GM12892 (cell line): ENCODE measurements at places on chromosomes 3 and 15.

DNA sequence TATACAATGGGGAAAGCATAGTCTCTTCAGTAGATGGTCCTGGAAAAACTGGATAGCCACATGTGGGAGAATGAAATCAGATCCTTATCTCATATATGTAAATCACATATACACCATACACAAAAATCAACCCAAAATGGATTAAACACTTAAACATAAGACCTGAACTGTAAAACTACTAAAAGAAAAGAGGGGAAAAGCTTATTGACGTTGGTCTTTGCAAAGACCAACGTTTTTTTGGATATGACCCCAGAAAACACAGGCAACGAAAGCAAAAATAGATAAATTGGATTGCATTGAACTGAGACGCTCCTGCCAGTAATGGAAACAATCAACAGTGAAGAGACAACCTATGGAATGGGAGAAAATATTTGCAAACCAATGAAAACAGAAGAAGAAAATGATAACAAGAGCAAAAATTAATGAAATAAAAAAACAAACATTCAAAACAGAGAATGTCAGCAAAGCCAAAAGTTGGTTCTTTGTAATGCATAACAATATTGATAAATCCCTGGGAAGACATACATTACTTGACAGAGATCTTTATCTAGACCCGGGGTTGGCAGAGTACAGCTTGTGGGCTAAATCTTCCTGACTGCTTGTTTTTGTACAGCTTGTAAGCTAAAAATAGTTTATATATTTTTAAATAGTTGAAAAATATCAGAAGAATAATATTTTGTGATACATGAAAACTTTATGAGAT lies 86.9 kb downstream of the NEO1 start:
- no peak for DNase-seq

- DNase-seq = no peak
Observed at GRCh38 chr3:44886561-44886960, 12.2 kb downstream of the TGM4 start.

DNA sequence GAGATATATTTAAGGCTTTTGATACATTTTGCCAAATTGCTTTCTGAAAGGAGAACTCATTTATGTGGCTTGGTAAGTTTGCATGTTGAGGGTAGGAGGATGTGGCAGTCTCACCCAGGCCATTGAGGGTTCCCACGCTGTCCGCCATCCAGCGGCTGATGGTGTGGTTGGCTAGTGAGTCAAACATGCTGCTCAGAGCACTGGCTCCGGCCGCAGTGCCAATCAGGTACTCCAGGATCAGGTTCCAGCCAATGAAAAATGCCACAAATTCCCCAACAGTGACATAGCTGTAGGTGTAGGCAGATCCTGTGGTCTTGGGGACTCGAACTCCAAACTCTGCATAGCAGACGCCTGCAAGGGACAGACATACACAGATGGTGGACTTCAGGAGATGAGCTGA lies 82.3 kb downstream of the CLDN11 start:
- DNase-seq = no peak

DNA sequence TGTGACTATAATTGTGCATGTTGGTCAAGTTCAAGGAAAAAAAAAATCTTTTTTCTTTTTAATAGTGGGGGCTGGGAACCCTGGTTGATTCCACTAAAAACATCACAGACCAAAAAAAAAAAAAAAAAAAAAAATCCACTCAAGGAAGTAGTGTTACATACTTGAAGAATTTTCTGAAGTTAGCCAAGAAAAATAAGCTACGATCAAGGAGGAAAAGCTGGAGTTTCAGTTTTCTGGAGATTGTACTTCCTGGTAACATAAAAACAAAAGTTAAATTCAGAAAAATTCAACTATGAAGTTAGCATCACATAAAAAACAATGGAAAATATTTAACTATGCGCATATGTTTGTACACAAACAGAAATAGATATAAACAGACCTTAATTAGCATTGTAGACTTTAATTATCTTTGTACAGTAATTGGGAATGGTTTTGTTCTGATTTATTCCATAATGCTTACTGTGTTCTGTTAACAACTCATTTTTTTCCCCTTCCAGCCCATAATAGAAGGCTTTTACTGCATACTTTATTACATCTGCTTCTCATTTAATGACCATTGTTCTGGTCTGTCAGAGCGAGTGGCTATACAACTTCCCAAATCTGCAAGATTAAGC lies 194.3 kb downstream of the RORA start:
- DNase-seq = no peak

- no peak for DNase-seq
Observed at GRCh38 chr15:35305946-35306345, 220.9 kb upstream of the NANOGP8 start.

DNA sequence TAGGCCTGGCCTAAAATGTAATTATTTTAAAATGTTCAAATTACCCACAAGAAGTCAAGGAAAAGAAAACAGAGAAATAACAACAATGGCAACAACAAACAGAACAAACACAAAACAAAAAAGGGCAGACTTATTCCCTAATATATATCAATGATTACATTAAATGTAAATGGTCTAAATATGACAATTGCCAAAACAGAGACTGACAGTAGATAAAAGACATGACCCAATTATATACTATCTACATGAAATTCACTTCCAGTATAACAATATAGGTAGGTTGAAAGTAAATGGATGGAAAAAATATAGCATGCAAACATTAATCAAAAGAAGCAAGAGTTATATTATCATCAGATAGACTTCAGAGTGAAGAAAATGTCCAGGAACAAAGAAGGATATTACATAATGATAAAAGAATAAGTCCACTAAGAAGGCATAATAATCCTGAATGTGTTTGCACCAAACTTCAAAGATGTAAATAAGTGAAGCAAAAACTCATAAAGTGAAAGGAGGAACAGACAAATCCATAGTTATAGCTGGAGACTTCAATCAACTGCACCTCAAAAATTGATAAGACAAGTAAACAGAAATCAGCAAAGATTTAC lies 6.5 kb downstream of the SEC22C start:
- no peak for DNase-seq

DNA sequence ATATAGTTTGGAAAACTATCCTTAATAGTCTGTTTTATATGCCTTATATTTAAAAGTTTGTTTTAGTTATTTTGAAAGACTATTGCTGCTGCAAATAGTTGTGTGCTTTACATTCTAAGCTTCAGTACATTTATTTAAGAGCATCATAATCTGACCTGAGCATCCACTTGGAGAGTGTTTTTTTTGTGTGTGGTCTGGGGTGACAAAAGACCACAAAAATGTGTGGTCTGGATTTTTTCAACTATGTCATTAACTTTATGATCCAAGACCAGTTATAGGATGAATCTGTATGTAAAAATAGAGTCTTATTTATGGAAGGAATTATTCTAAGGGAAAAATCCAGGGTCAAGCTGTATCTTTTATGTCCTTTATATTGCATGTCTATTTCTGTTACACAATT lies 77.4 kb downstream of the SLTM start:
- DNase-seq = no peak

- no peak for DNase-seq
Observed at GRCh38 chr3:144105542-144105941, 133.9 kb downstream of the DIPK2A start.

- DNase-seq = no peak
Observed at GRCh38 chr3:13257666-13258065, 162.5 kb downstream of the NUP210 start.
